ENCODE measurements at places on chromosomes 1 and 21.

GRCh38 chr1:204984499-204984898 lies 58.5 kb upstream of the CNTN2 start:
- H3K36me3 ChIP-seq: no peaks in the 10 kb centered on the region
- no peaks in the 10 kb centered on the region for H3K27me3 ChIP-seq
- H3K27ac ChIP-seq: no peak overlapping the region
- no peaks in the 10 kb centered on the region for H3K4me1 ChIP-seq
- H3K4me3 ChIP-seq: no peak overlapping the region

DNA sequence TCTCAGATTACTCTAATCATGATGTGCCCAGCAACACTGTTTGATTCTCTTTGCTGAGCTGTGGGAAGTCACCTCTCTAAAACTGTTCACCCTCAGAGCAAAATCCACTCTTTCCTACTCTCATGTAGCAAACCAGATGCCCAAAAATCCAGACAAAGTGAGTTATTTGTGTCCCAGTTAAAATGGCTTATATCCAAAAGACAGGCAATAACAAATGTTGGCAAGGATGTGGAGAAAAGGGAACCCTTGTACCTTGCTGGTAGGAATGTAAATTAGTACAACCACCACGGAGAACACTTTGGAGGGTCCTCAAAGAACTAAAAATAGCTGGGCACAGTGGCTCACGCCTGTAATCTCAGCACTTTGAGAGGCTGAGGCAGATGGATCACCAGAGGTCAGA lies 384.0 kb downstream of the HHIPL2 start:
- no peak overlapping the region for H3K27ac ChIP-seq
- H3K36me3 ChIP-seq: no peaks in the 10 kb centered on the region
- no peak for DNase-seq
- no peak overlapping the region for H3K4me3 ChIP-seq
- H3K27me3 ChIP-seq: no peaks in the 10 kb centered on the region

- no peak overlapping the region for H3K27ac ChIP-seq
- H3K4me3 ChIP-seq: no peak overlapping the region
- DNase-seq: no peak
- no peaks in the 10 kb centered on the region for H3K27me3 ChIP-seq
Measured at GRCh38 chr1:34050709-34051485, 114.1 kb downstream of the CSMD2 start.

- H3K27me3 ChIP-seq: no peaks in the 10 kb centered on the region
- DNase-seq: no peak
- H3K4me1 ChIP-seq: no peaks in the 10 kb centered on the region
- H3K4me3 ChIP-seq: no peak overlapping the region
Measured at GRCh38 chr1:48051466-48052126, 54.4 kb upstream of the TRABD2B start.

DNA sequence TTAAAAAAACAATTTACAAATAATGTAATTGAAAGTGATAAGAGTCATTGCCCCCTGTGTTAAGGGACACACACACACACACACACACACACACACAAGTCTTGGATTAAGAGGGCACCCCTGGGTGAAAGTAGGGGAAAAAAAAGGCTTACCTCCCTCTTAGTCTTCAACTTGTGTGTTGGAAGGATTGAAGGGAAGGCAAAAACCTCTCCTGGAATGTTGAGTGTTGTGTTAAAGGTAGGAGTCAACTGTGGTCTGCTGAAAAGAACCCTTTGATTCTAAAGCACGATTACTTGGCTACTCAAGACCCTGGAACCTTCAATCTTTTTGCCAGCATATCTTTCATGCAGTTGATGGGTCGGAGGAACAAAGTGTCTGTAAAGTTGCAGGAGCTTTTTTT lies 6.4 kb downstream of the PBX1 start:
- H3K36me3 ChIP-seq: no peaks in the 10 kb centered on the region
- H3K27me3 ChIP-seq: no peaks in the 10 kb centered on the region
- DNase-seq: no peak
- H3K27ac ChIP-seq: peak overlapping the region; percentile 87
- H3K4me3 ChIP-seq: no peak overlapping the region
- H3K4me1 ChIP-seq: no peaks in the 10 kb centered on the region

GRCh38 chr1:68143633-68144032 lies 88.7 kb downstream of the WLS start:
- H3K4me1 ChIP-seq: no peaks in the 10 kb centered on the region
- no peak for DNase-seq
- no peak overlapping the region for H3K4me3 ChIP-seq
- H3K36me3 ChIP-seq: no peaks in the 10 kb centered on the region

- H3K36me3 ChIP-seq: no peaks in the 10 kb centered on the region
- DNase-seq: no peak
- no peak overlapping the region for H3K27ac ChIP-seq
- H3K4me1 ChIP-seq: no peaks in the 10 kb centered on the region
Measured at GRCh38 chr1:186033847-186034271, 299.7 kb downstream of the HMCN1 start.

DNA sequence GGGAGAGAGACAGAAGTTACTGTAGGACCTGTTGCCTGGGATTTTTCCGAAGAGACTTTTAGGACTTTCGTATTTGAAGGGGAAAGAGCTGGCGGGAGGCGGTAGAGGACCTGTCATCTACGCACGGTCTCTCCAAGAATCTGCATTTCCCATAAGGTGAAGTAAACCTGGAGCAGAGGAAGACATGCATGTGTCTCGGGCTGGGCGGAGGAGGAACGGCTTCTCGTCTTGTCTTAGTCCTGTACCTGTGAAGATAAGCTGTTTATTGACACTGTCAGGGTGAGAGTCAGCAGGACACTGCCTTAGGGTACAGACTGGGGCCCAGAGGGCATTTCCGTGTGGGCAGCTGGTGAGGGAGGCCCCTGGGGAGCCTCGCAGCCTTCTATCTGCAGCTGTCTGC lies 123.4 kb upstream of the COL6A1 start:
- no peaks in the 10 kb centered on the region for H3K27me3 ChIP-seq
- no peak overlapping the region for H3K27ac ChIP-seq
- DNase-seq: no peak
- H3K4me3 ChIP-seq: no peak overlapping the region
- H3K4me1 ChIP-seq: no peaks in the 10 kb centered on the region

DNA sequence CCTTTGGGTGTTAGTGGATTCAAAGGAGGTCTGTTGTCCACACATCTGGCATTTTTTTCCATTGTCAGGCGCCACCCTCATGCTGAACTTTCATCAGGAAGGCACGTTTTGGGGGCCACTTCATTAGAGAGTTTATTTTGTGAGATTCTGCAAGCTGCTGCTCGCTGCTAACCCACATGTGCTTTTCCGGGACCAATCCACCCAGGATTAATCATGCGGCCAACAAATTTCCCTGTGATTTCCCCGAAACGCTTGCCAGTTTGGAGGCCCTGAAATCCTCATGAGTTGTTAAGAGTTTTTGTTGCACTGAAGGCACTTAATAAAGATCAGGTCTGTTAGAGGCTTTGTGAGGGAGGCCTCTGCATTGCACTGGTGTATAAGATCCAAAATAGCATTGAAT lies 2.4 kb downstream of the PDPN start:
- H3K4me3 ChIP-seq: no peak overlapping the region
- no peak overlapping the region for H3K27ac ChIP-seq
- no peak for DNase-seq

DNA sequence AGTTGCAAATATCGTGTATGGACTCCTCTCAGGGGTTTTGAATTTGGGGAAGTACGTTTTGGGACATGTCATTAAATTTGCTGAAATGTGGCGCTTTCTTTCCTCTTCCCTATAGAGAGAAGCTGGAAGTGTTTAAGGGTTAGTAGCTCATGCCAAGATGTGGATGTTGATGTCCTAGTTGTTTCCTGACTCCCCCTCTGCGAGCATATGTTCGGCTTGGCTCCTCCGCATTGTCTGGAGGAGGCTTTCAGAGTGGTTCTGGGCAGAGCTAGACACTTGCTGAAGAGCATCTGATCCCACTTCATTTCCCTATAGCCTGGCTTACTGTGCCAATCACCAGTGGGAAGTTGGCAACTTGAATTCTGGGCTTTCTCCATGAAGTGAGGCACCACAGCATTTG lies 347.4 kb upstream of the B3GALT2 start:
- H3K27me3 ChIP-seq: no peaks in the 10 kb centered on the region
- no peaks in the 10 kb centered on the region for H3K4me1 ChIP-seq
- DNase-seq: no peak
- no peak overlapping the region for H3K4me3 ChIP-seq

DNA sequence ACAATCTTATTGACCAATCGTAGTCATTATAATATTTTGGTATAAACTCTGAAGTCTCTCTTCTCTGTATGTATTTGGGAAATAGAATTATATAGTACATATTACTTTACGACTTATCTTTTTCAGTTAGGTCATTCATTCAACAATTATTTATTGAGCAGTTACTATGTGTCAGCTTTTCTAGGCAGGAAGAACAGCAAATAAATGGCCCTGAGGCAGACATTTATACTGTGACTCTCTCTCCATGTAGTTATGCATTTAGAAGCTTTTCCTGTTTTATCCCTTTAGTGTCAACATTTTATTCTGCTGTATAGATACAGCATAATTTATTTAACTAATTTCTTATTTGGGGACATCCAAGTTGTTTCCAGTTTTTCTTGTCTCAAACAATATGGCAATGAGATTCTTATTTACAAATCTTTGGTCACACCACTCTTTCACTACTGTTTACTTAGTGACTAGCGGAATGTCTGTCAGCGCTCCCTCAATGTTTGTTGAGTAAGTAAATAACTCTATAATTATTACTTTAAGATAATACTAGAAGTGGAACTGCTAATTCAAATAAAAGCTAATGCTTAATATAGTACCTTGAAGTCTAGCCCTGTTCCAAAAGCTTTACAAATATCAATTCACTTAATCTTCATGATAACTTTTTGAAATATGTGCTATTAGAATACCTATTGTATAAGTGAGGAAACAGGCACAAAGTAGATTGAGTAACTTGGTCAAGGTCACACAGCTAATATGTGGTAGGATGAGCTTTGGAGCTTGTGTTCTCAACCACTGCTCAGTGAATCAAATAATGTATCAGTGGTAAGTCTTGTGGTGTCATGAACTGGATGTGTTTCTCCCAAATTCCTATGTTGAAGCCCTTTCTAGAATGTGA lies 465.6 kb downstream of the SIPA1L2 start:
- H3K4me1 ChIP-seq: no peaks in the 10 kb centered on the region
- H3K4me3 ChIP-seq: no peak overlapping the region
- no peak overlapping the region for H3K27ac ChIP-seq
- no peak for DNase-seq
- no peaks in the 10 kb centered on the region for H3K27me3 ChIP-seq

- H3K36me3 ChIP-seq: no peaks in the 10 kb centered on the region
- H3K27me3 ChIP-seq: no peaks in the 10 kb centered on the region
- no peak overlapping the region for H3K4me3 ChIP-seq
- no peak for DNase-seq
- H3K27ac ChIP-seq: no peak overlapping the region
Measured at GRCh38 chr1:150309758-150310508, 11.4 kb upstream of the PRPF3 start.

- DNase-seq: no peak
- no peaks in the 10 kb centered on the region for H3K27me3 ChIP-seq
- no peak overlapping the region for H3K27ac ChIP-seq
- H3K4me3 ChIP-seq: no peak overlapping the region
Measured at GRCh38 chr1:154207262-154207661, 1.1 kb upstream of the CFAP141 start.

DNA sequence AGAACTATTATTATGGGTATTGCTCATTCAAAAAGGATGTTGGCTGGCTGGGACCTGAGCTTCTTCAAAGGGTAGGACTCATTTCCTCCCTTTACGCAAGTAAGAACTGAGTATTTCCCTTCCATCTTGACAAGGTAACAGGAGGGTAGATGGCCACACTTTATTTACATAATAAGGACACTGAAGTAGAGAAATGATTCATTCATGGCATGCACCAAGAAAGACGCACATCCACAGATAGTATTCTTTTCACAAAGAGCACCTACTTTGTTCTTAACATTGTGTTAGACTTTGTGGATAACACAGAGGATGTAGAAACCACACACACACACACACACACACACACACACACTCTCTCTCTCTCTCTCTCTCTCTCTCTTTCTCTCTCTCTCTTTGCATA lies 82.9 kb downstream of the FAM78B start:
- H3K27me3 ChIP-seq: no peaks in the 10 kb centered on the region
- no peak overlapping the region for H3K4me3 ChIP-seq
- H3K4me1 ChIP-seq: no peaks in the 10 kb centered on the region
- H3K27ac ChIP-seq: no peak overlapping the region

All from prostate gland (tissue), 2 donors.